GOT3 (cell line): ENCODE measurements at places on chromosomes 7 and 10.

GRCh38 chr7:107017965-107018719 is 26.4 kb upstream of the PRKAR2B start:
- no peak for DNase-seq

GRCh38 chr7:115099906-115100305 is 178.0 kb downstream of the MDFIC start:
- no peak for DNase-seq

GRCh38 chr7:47954231-47954911 is 6.1 kb upstream of the PKD1L1 start:
- DNase-seq, result no peak

- no peak for DNase-seq
Observed at GRCh38 chr10:69359148-69359547, 57.6 kb downstream of the TACR2 start.

- no peak for DNase-seq
Observed at GRCh38 chr10:103513380-103514060, 20.0 kb downstream of the NEURL1 start.
